Activated CD4-positive, alpha-beta T cell treated with anti-CD3 and anti-CD28 coated beads for 4 hours (primary cell): ENCODE measurements at places on chromosomes 2 and 18.

- DNase-seq, result no peak
These were observed 50.3 kb downstream of the SH2D6 start for GRCh38 chr2:85468704-85469349.

DNA sequence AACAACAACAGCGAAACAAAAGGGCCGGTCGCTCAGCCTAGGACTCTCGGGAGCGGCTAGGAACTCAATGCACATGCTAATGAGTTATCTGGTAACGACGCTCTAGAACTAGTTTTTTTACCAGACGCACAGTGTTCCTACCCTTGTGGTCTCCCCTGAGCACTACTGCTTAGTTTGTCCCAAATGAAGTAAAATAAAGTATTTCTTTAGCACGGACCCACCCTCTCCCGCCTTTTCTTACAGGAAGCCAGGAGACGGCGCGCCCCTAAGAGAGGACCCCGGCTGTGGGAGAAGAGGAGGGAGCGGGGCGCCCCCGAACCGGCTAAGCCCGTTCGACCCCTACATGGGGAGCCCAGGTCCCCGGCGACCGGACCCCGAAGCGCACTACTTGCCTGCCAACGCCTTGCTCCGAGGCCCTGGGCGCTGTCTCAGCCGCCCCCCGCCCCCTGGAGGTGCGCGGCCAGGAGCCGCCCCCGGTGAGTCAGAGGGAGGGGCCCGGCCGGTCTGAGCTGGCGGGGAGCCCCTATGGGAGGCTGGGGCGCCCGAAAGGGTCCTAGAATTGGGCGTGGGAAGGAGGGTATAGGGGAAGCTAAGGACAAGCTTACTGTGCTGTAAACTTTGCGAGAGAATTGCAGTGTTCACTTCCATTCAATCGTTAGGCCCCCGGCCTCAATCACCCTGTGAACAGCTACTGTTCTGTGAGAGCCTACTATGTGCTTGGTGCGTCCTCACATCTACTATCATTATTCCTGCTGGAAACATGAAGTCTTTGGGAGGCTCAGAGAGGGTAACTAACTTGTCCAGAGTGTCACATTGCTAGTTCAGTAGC lies 3.6 kb upstream of the CAPG start:
- DNase-seq, result no peak

DNA sequence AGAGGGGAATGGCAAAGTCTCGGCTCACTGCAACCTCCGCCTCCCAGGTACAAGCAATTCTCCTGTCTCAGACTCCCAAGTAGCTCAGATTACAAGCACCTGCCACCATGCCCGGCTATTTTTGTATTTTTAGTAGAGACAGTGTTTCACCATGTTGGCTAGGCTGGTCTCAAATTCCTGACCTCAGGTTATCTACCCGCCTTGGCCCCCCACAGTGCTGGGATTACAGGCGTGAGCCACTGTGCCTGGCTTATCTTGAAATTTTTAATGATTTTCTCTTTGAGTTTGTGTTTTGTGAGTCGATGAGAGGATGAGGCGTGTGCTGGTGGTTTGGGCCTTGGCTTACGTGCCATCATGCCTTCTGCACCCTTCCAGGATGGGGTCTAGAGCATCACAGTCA lies 101.3 kb upstream of the ST3GAL5 start:
- no peak for DNase-seq

DNA sequence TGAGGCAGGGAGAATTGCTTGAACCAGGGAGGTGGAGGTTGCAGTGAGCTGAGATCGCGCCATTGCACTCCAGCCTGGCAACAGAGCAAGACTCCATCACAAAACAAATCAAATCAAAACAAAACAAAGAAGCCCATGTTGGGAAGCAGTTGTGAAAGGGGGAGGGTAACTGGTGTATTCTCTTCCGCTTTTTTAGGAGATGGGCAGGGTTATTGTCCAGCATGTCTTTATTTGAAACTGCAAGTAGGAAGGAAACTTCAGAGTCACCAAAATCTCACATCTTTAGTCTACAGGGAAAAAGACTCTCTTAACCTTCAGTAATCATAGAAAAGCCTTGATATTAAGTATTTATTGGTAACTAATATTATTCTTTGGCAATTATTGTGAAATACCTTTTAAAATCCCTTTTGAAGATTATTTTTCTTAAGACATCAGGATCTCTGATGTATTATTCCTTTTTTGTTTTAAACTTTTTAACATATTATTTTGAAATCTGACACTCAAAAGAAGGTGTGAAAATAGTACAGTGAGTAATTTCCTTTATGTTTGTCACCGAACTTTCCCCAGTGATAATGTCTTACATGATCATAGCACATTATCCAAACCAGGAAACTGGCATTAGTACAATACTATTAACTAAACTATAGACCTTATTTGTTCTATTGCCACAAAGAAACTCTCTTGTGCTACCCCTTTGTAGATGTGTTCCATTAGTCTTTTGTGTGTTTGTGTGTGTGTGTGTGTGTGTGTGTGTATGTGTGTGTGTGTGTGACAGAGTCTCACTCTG lies 84.3 kb upstream of the LTBP1 start:
- no peak for DNase-seq

DNA sequence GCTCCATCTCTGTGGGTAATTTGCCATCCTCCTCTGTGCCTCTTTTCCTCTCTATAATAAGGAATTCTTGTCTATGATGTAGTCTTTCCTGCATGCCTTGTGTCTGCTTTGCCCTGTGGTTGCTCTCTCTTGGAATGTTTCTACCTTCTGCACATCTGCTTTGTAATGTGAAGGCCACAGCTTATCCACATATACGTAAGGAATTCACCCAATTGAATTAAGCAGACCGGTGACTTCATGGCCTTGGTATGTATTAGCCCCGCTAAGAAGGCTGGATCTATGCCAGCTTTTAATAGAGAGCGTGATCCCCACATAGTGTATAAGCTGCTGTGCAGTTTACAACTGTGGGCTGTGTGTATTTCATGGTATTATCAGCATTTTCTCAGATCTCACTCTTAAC lies 274.7 kb downstream of the RNF144A start:
- DNase-seq, result no peak

- DNase-seq, result no peak
These were observed 10.1 kb downstream of the TWIST2 start for GRCh38 chr2:238857959-238858358.

DNA sequence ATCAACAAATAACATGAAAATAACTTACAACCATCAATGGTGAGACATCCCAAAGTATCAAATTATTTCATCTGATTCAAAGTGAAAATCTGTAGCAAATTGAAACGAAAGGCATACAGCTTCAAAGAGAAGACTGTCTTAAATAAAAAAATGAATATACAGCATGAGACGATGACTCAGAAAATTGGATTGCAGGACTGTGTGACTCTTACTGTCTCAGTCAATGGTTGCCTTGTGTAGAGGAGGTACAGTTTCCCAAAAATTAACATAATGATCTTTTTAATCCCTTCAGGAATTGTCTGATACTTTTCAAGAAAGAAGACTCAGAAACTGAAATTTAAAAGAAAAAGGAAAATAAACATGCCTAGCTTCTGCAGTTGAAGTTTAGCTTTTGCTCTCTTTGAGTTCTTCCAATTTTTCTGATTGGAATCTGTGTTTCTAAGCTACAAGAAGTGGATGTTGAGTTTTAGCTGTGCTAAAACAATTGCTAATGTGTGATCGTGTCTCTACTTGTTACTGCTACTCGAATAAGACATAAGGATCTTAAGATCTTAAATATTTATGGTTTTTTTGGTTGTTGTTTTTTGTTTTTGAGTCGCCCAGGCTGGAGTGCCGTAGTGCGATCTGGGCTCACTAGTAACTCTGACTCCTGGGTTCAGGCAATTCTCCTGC lies 41.1 kb upstream of the EPB41L3 start:
- no peak for DNase-seq

GRCh38 chr2:229081411-229081810 lies 189.7 kb downstream of the PID1 start:
- DNase-seq, result no peak

- peak; percentile 41 for DNase-seq
These were observed 136.8 kb downstream of the SMAD7 start for GRCh38 chr18:48813833-48814489.

DNA sequence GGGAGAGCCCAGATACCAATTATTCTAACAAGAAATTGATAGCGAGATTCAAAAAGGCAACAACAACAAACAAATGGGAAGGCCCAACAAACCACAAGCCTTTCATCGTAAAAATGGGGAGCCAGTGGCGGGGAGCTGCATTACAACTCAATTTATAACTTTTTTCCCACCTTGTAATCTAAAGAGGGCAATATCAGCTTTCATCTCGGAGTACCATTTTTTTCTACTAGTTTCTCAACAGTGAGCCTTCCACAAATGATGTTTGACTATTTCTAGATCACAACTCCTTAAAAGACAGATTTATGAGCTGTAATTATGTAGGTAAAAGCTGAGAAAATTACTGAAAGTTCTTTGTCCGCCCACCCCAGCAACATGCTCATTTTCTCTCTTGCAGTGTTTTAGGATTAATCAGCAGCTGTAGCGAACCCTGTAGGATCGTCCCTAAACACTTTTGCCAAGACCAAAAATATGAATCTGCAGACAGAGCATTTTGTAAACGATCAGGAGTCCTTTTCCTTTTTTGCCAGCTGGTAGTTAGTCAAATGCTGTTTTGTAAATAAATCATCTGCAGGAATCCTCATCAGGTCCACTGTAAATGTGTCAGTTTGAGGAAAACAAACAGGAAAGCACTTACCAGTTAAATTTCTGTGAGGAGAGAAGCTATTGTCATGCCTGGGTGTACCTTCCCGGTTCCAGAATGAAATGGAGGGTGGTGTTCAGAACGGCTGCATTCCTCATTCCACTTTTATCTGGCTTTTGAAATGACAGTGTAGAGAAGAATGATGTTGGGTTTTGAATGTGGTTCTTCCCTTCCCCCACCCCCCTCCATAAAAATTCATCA lies 53.2 kb downstream of the EEF1B2 start:
- no peak for DNase-seq

GRCh38 chr2:1893856-1894255 lies 149.5 kb upstream of the PXDN start:
- no peak for DNase-seq

DNA sequence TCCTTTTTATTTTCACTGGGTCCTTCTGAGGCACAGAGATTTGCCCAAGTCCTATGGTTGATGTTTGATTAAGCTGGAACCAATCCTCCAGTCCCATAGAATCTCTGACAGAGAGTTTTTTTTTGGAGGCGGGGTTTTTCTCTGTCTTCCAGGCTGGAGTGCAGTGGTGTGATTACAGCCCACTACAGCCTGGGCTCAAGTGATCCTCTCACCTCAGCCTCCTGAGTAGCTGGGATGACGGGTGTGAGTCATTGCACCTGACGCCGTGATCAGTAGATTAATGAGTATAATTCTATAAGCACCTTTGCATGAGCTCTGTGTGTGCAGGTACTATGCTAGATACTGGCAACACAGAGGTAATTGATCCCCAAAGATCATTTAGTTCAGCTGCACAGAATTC lies 15.3 kb upstream of the TRPM8 start:
- no peak for DNase-seq

DNA sequence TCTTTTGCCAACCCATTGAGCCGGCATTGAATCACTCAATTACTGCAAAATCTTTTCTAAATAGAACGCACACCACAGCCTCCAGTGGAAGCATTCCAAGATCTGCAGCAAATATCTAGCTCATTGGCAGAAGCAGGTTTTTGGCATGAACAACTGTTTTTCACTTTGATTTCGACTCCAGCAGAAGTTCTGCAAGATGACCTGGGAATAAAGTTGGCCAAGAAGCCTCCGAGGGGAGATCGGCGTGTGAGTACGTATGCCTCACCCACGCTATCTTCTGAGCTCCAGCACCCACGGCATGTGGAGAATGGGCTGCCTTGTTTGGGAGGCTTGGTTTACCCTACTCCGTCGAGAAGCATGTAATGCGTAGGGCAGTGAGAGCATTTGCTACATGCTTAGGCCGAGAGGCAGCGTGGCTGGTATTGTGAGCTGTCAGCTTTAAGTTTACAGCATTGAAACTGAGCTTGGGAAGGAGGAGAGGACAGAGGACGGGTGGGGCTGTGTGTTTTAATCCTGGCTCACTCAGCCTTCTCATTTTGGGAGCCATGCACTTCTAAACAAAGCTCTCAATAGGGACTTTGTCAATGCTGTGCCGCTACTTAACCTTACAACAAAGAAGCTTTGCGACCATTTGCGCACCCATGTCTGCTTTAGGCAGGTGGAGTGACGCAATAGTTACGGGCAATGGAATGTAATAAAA lies 10.5 kb downstream of the PCARE start:
- no peak for DNase-seq

DNA sequence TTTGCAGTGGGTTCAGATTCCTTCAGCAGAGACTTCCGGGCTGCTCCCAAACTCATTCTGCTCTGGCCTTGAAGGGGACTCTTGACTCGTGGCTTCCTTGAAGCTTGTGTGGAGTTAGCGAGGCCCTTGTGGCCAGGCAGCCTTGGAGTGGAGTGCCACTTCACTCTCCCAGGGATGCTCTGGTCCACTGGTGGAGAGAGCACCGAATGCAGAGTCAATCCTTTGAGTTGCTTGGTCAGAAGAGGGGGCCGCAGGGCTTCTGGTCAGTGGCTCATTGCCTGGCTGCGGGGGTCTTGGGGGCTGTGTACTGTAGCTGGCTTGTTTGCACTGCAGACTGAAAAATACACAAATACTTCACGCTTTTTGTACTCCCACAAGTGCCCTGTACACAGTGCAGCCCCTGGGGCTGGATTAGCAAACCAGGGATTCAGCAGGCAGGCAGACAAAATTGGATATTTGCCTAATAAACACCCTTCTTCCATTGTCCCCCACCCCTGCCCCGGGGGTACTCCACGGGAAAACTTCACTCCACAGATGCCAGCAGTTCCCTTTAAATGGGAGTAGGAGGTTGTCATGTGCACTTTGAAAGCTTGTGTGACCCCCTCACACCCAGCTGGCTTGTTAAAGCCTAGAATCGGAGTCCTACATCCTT lies 3.2 kb downstream of the GLI2 start:
- DNase-seq, result no peak

DNA sequence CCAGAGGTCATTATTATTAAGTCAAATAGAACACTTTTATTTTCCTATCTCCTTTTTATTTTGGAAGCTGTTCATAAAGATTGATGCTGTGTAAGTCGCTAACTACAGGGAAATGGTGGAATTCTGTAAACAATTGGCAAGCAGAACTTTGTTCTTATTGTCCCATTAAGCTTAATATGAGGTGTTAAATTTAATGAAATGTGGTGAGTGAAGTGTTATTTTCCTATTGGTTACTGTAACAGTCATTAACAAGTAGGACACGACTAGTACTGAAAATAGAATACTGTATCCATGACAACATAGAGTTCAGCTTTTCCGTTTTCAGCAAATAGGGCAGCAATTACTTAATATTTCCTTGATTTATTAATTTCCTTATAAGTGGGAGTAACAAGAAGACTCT lies 279.1 kb upstream of the ZEB2 start:
- DNase-seq, result no peak

DNA sequence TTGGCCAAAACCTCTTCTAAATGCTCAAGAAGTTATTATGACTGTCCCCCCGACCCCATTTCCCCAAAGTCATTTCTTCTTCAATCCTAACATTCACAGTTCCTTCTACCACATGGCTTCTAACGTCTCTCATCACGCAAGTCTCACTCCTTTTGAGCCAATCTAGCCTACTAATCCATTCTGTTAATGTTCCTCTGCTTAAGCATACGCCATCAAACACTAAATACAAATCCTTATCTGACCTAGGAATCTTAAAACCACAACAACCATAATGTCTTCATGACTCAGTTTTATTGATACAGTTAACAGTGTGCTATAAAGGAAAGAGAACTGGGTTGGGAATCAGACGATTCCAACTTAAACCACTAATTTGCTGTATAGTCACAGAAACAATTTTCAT lies 23.9 kb downstream of the HNRNPLL start:
- no peak for DNase-seq
